ENCODE measurements at places on chromosomes 1 and 21.

- DNase-seq: no peak
These were observed 24.8 kb downstream of the LEMD1 start for GRCh38 chr1:205396967-205397616.

DNA sequence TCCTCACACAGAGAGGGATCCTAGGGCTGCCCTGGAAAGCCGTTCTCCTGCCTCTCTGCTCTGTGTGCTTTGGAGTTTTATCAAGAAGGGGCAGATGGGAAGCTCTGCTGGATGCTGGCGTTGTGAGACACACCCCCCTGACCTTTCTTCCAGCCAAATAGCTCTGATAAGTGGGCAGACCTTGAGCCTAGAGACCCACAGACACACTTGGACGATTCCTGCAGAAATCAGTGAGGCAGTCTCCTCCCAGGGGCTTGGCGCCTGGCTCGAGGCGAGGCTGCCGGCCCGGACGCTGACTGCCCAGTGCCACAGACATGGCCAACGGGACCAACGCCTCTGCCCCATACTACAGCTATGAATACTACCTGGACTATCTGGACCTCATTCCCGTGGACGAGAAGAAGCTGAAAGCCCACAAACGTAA lies at the start of gene MRAP:
Gene MRAP (plus strand): TSS at position 198 of the 424 bp plus-strand sequence. CDS start 117 bp downstream, at position 315.
- no peak for DNase-seq

DNA sequence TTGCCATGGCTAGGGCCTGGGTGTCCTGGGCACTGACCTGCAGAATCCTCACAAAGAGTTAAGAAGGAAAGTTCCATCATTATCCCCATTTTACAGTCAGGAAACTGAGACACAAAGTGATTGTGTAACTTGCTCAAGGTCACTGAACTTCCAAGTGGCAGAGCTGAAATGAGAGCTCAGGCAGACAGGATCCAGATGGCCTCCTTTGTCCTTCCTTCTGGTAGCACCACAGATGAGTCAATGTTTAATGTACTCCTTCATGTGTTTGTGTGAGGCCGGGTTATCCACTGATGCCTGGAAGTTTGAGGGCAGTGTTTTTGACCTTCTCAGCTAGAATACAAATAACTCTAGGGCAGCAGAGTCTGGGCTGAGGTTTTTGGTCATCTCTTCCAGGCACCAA lies 207.0 kb downstream of the TNR start:
- no peak for DNase-seq

DNA sequence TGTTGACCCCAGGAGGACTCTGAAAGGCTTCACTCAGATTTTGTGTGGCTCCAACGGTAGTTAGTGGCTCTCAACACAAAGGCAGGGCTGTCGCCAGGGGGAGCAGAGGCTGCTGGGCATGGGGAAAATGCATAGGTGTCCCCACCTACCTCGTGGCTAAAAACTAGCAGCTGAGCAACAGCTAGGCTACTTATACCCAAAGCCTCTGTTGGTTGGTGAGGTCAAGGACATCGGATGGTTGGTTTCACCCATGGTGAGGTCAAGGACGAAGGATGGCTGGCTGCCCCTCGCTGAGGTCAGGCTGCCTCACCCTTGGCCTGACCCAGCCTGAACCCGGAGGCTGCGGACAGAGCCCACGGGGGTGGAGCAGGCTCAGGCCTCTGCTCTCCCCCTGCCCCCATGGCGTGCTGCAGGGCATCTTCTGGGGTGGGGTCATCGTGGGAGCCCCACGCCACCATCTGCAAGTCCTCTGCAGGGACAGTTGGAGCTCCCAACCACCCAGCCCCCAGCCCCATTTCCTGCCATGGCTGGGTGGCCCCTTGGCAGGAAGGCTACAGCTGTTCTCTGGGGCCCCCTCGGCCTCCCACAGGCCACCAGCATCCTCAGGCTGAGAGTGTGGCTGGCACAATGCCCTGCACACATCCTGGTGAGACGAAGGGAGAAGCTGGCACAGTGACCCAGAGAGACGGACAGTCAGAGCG lies 8.5 kb upstream of the GNB1 start:
- no peak for DNase-seq

GRCh38 chr1:161973924-161974845 lies 49.5 kb downstream of the OLFML2B start:
- DNase-seq: no peak

GRCh38 chr1:51627672-51628071 lies 10.8 kb downstream of the OSBPL9 start:
- DNase-seq: no peak

GRCh38 chr1:42774928-42775526 lies 8.0 kb downstream of the C1orf50 start:
- no peak for DNase-seq

DNA sequence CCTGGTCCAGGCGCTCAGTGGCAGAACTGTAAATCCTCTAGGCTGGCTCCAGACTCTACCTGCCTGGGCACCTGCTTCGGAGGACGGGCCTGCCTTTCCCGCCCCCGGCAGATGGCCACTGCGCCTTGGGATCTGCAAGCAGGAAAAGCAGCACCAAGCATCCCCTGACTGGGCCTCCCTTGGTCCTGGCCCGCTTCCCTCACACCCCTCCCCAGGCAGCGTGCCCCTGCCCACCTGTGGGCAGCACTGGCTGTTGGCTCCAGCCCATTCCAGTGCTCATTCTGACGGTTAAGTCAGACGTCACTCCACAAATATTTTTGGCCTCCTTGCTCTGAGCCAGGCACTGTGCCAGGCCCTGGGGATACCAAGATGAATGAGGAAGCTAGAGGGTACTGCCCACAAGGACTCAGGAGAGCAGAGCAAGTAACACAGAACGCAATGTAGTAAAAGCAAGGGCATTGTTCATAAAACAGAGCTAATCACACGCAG lies 22.0 kb upstream of the BLACAT1 start:
- DNase-seq: peak; percentile 96

GRCh38 chr1:181192316-181192715 lies 103.8 kb downstream of the IER5 start:
- DNase-seq: no peak

- DNase-seq: no peak
These were observed 2.5 kb upstream of the ERO1B start for GRCh38 chr1:236284291-236284721.

DNA sequence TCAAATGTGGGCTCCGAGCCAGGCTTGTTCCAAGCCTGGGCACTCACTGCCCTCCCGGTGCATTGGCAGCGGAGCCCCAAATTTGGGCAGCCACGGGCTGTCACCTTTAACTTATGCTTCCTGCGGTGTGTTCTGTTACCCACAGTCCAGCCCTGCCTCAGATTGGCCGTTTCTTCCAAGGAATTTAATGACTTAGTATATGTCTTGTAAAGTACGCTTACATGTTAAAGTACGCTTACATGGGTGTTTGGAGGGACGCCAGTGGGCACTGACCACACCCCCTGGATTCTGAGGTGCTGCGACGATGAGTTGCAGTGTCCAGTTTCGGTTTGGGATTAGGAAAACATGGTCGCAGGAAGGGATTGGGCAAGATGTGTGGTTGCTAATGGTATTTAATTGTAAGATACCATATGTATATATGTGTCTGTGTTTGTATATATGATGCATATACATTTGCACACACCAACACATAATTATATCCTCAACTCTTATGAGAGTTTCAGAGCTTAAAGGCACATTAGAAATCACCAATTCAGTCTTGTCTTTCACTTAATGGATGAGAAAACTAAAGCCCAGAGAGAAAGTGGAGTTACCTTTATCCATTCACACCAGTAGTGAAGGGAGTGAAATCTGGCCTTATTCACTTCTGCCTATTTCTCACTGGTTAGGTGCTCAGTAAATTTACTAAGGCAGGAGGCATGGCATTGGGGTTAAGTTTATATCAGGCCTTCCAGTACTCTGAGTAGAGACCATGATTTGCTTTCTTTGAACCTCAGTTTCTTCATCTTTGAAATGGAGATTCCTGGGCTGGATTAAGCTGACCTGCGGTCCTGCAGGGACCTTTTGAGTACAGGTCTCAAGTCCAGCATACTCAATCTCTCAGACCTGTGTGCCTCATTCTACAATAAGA lies 1.0 kb downstream of the SMYD2 start:
- peak; percentile 33 for DNase-seq

GRCh38 chr1:12251442-12251841 lies 21.6 kb downstream of the VPS13D start:
- no peak for DNase-seq

GRCh38 chr1:4633346-4633745 lies 21.1 kb upstream of the AJAP1 start:
- DNase-seq: no peak

DNA sequence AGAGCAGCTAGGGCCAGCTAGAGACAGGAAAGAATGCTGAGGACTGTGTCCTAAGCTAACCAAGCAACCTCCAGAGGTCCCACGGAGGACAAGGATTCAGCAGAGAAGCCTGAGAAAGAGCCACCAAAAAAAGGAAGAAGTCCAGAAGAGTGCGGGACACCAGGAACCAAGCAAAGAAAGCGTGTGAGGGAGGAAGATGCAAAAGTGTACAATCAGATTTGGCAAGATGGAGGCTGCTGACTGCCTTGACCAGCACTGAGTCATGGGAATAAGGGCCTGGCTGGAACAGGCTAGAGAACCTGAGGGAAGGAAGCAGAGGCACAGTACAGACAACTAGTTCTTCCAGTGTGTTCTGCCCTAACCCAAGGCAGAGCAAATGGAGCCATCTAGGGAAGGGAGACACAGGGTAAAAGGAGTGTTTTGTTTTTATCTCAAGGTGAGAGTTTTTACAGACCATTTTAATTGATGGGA lies 18.5 kb downstream of the TP53BP2 start:
- no peak for DNase-seq

- no peak for DNase-seq
These were observed 537.6 kb downstream of the MATN1 start for GRCh38 chr1:30185809-30186208.

- no peak for DNase-seq
These were observed 20.5 kb downstream of the PLA2G4A start for GRCh38 chr1:186849271-186849671.

DNA sequence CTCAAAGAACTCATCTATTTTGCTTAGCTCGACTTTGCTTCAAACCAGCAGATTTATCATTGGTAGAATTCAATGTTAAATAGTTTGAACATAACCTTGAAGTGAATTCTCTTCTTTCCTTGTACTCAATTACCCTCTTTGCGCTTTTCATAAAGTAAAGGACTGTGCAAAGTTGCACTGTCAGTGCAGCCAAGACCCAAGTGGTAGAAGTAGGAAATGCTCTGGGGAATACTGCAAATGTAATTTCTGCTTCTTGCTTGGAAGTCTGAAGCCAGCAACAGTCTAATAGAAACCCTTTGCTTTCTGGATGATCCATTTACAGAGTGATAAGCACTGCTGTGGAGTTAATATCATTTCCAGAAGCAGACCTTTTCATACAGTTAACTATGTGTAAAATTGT lies 936.7 kb upstream of the TMPRSS15 start:
- DNase-seq: no peak

- DNase-seq: no peak
These were observed 19.8 kb downstream of the SPOCD1 start for GRCh38 chr1:31795801-31796621.

GRCh38 chr1:154460695-154461260 lies 41.2 kb upstream of the TDRD10 start:
- no peak for DNase-seq

- DNase-seq: no peak
These were observed 302.6 kb downstream of the PAPPA2 start for GRCh38 chr1:176765608-176766007.

GRCh38 chr21:40681164-40681859 lies 165.6 kb downstream of the DSCAM start:
- DNase-seq: no peak

DNA sequence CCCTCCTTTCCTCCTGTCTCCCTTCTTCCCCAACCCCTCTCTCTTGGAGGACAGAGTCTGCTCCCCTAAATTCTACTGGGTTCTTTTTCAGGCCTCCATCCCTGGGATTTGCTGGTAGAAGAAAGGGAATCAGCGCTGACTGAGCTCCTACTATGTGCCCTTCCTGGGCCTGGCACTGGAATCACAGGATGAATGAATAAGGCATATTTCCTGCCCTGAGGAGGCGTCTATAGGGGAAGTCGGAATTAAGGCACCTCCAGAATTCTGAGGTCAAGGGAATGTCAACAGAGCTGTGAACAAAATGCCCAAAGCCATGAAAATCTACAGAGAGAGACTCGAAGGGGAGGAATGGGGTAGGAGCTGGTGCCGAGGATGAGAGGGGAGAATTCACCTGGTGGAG lies 17.4 kb upstream of the BTG2 start:
- DNase-seq: no peak

- peak; percentile 20 for DNase-seq
These were observed 28.2 kb downstream of the TFB2M start for GRCh38 chr1:246537887-246538286.

DNA sequence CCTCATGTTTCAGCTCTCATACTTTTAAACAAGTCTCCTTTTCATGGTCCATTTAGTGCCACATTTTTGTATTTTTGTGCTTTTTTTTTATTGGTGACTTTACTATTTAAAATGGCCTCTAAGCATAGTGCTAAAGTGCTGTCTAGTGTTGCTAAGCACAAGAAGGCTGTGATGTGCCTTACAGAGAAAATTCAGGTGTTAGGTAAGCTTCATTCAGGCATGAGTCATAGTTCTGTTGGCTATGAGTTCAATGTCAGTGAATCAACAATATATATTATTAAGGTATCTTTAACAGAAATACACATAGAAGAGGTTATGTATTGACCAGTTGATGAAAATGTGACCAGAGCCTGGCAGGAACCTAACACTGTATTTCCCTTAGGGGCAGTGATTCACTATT lies 12.8 kb upstream of the FUBP1 start:
- DNase-seq: no peak

GRCh38 chr21:35896060-35896459 lies 164.3 kb downstream of the SETD4 start:
- no peak for DNase-seq

DNA sequence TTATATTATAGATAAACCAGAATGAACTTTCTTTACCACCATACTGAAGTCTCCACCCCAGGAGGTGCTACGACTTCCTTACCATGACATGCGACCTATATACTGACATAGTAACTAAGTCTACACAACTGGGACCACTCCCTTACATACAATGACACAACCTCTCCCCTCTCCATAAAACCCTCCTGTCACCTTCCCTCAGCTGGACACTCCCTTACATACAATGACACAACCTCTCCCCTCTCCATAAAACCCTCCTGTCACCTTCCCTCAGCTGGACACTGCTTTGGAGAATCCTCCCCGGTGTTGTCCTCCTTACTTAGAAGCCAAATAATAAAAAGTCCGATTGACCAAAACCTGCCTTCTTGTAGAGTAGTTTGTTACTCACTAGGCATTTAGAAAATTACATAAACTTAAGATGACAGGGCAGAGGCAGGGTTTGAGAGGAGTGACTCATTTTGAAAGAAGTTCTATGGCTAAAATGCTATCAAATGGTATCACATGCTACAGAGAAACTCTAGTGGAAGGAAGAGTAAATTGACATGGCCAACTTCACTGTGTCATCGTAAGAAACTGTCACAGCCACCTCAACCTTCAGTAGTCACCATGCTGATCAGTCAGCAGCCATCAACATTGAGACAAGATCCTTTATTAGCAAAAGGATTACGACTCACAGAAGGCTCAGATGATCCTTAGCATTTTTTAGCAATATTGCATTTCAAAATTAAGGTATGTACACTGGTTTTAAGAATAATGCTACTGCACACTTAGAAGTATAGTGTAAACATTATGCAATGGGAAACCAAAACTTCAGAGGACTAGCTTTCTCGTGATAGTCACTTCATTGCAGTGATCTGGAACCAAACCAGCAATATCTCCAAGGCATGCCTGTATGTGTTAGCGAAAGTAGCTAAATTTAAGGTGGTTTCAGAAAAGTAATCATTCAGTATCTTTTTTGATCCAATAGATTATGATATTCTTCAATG lies 56.4 kb downstream of the AHCTF1 start:
- DNase-seq: peak; percentile 31

All from epithelial cell of prostate (primary cell).